Urinary bladder (tissue), 4 donors: ENCODE measurements at places on chromosomes 4 and X. TPM values are rescaled to one million over a fixed set of nuclear protein-coding genes. Genes with fewer than 3 reads are reported as not detected.
A peak's percentile ranks its signal among the peaks of the same experiment; 100 is the strongest.

CCSER1 gene
- total RNA-seq, result 88.0 TPM

HEPH gene
- total RNA-seq, result 48.4 TPM

FAAH2 gene
- total RNA-seq, result 2.2 TPM

AREG gene
- 1.8 TPM for total RNA-seq

PRDX4 gene
- 206 TPM for total RNA-seq

SSX4B gene
- total RNA-seq, result not detected

PLA2G12A gene
- 26.6 TPM for total RNA-seq

MAML3 gene
- total RNA-seq, result 6.7 TPM

GRCh38 chr4:162853788-162854187, 312.9 kb downstream of the NAF1 start:
- no peak for DNase-seq

GRCh38 chr4:14269824-14270223, 642.3 kb upstream of the BOD1L1 start:
- DNase-seq, result no peak

GRCh38 chr4:140556372-140557085, 12.2 kb downstream of the UCP1 start:
- DNase-seq, result no peak

DNA sequence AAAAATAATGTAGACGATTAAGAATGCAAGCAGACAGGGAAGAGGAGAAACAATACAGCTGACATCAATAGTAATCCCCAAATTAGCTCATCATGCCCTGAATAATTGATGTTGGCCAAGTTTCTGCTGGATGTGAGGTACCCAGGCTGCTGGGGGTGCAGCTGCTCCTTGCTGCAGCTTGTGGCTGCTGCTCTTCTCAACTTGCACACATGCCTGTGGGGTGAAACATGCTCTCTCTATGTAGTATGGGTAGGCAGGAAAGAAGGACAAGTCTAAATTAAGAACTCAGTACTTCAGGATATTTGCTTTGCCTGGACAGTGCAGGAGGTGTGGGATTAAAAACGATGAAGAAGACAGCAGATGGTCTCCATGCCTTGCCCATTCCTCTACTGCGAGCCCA, 16.7 kb downstream of the EDA2R start:
- DNase-seq, result no peak

DNA sequence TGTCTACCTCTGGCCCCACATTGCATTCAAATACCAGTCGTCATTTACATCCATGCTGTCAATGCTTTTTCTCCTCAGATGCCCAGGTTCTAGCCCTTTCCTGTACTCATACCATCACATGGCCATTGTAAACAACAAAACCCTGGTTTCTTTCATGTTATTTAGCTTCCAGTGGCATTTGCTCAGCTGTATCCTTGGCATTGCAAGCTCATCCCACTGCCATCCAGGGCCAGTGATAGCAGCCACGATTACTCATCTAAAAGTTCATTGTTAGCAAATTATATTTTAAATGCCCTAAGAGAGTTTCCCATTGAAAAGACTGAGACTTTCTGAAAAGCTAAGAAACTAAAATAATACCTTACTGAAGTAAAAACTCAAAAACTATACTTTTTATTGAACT, 34.0 kb downstream of the VEGFC start:
- no peak for DNase-seq

DNA sequence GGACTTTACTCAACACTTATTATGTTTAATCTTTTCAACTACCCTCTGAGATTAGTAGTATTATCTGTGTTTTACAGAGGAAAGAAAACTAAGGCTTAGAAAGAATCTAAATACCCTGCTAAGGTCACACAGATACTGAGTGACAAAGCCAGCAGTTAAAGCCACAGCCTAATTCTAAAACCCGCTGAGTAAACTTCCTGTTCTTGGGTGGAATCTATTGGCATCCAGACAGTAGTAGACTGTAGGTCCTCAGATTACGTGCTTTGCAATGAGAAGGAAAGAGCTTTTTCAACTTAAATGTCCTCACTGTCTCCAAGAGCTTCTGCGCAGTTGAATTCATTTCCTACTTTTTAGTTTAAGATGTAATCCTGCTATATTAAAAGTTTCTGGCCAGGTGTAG, 126.0 kb downstream of the TENM3 start:
- no peak for DNase-seq

DNA sequence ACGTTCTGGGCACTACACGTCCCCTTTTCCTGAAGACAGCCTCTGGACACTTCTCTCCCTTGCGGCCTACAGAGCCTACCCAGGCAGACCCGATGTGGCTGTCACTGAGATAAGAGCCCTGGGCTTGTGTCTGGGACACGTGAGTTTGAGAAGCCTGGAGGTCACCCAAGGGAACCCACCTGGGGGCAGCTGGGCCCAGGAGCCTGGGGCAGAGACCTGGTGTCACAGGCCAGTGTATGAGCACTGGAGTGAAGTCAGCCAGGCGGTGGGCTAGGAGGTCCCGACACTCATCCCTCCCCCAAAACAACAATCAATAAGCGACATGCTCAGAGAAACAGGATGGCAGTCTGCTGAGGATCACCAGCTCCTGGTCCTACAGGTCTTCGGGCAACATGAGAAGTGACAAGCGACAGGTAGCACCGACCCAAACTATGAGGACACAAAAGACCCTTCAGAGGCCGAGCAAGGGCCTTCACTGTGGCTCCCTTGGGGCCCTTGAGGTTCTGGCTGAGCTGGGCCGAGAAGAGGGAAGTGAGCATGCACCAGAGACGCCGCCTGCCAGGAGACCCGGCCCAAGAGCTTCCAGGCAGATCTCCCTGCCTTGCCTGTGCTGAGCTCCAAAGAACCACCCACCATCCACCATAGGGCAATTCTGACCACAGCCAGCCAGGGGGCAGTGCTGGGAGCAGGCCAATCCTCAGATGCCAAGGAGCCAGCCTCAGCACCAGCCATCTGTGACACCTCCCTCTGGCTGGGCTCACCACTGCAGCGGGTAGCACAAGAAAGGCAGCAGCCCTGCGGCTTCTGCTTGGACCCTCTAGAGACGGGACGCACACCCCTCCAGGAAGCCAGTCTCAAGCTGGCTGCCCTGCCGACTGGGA, 11.0 kb upstream of the DUSP9 start:
- no peak for DNase-seq

- no peak for DNase-seq
Measured at GRCh38 chrX:10381193-10381592, 224.4 kb downstream of the CLCN4 start.

DNA sequence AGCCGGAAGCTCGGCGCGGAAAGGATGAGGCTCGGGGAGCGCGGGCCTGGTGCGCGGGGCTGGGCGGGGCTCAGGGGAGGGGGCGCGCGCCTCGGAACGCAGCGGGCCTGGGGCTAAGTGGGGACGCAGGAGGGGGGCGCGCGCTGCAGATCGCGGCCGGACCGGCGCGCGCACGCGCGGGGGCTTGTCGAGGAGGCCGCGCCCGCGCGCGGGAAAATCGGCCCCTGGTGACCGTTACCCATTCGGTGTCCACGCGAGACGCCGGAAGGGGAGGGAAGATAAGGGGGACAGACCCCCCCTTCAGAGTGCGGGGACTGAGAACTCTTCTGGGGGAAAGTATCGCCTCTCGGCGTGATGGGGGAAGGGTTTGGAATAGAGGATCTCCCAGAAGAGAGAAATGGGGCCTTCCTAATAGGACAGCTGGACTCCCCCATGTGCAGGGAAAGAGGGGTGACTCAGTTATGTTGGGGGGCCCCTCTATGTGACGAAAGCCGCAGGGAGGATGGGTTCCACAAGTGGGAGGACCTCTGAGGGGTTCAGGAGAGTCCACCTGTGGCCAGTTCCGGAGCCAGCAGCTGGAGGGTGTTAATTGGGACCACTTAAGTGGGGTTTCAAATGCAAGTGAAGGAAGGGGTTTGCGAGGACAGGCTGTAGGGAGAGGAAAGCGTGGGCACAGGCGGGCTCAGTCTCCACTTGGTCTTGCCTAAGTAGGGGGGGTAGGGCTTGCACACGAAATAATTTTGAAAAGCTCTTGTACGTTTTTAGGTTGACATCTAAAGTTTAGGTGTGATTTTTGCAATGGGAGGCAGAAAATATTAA, 584 bp downstream of the SUV39H1 start:
- no peak for DNase-seq

- DNase-seq, result no peak
Measured at GRCh38 chr4:89099034-89099433, 12.3 kb upstream of the TIGD2 start.

DNA sequence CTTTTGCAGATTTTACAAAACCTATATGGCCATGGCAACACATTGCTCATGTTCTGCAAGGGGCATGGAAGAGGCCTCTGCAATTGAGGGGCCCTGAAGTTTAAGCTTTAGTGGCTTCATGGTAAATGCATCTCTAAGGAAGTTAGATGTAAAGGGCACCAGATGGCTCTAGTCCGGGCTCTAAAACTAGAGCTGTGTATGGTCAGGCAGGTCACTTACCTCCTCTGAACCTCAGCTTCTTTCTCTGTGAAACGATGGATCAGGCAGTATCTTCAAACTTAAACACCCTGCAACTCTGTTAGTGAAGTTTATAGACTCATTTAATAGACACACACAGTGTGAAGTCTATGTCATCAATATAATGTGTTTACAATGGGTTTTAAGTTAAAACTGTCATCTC, 10.0 kb downstream of the MAGEB17 start:
- DNase-seq, result no peak

GRCh38 chr4:8050555-8051206, 107.9 kb downstream of the ABLIM2 start:
- DNase-seq, result peak; percentile 54

DNA sequence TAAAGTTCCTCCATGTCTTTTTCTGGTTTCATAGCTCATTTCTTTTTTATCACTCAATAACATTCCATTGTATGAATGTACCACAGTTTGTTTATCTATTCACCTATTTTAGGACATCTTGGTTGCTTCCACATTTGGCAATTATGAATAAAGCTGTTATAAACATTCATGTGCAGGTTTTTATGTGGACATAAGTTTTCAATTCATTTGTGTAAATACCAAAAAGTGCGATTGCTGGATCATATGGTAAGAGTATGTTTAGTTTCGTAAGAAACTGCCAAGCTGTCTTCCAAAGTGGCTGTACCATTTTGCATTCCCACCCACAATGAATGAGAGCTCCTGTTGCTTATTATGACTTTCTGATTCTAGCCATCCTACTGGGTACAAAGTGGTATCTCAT, 36.3 kb upstream of the ZFX start:
- DNase-seq, result no peak

GRCh38 chr4:78922207-78922606, 17.0 kb downstream of the PAQR3 start:
- DNase-seq, result no peak
